ENCODE measurements at places on chromosomes 13 and 19. TPM values are rescaled to one million over a fixed set of nuclear protein-coding genes. Genes with fewer than 3 reads are reported as not detected.

The IFNL1 gene
- not detected for total RNA-seq

The SIGLEC11 gene
- total RNA-seq = not detected

The KLK13 gene
- not detected for total RNA-seq

The SBSN gene
- total RNA-seq = not detected

The RFPL4AL1 gene
- total RNA-seq = not detected

The ZNF229 gene
- total RNA-seq = 15.7 TPM

Data from vein endothelial cell (primary cell).